Activated CD4-positive, alpha-beta memory T cell treated with anti-CD3 and anti-CD28 coated beads, Interleukin-2, amount 10 ng/mL, durations not matched to agents 7 days and 5 days (primary cell): ENCODE measurements at places on chromosomes 5 and 9. TPM values are rescaled to one million over a fixed set of nuclear protein-coding genes. Genes with fewer than 3 reads are reported as not detected.

Gene RGMB
- 0.60 TPM for total RNA-seq

Gene SKIC3
- total RNA-seq = 70.7 TPM

DNA sequence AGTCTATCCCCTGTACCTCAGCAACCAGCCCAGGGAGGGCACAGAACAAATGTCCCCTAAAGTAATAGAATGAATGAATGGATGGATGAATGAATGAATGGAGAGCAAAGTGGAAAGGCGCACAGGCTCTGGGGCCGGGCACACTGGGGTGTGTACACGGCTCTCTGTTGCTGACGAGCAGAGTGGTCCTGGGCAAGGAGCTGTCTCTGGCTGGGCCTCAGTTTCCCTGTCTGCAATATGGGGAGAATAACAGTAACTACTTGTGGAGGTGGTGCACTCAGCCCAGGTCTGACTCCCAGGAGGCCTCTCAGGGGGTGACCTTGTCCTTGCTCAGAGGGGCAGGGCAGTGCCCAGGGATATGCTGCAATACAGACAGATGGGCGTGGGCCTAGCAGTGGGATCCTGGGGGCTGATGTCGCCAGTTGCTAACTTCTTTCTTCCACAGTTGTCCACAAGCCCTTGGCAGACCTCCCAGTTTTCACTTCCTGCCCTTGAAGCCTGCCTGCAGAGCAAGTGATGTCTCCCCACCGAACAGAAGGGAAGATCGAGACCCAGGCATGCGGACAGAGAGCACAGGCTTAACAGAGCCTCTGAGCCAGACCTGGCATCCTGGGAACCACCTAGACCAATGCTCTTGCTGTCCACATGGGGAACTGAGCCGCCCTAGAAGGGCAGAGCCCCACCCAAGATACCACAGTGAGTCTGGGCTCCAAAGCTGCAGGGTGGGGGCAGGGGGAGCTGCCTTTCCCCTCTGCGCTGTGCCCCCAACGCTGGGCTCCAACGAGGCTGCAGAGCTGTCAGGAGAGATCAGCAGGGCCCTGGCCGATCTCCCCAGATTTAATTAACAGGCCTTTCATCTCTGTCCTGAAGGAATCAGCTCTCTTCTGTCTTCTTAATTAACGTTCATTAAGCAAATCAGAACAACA lies 13.6 kb upstream of the LAMC3 start:
- H3K27me3 ChIP-seq = peaks cover 4% of the 10 kb centered on the region
- H3K36me3 ChIP-seq = no peaks in the 10 kb centered on the region
- no peak overlapping the region for H3K4me3 ChIP-seq
- no peaks in the 10 kb centered on the region for H3K4me1 ChIP-seq
- no peak overlapping the region for H3K27ac ChIP-seq
- no peak for DNase-seq

Gene TMEM174
- total RNA-seq = not detected

DNA sequence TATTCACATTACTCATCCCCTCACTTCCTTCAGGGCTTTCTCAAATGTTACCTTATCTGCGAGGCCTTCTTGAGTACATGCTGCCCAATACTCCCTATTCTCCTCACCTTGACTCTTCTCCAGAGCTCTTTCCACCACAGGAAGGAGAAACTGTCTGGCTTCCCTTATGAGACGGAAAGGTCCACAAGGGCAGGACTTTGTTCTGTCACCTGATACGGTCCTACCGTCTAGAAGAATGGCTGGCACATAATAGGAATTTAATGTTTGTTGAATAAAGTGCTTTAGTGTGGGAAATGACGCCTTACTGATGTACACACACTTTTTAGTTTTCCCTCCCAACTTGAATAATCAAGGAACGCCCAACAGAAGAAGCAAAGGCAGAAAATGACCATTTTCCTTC lies 52.5 kb downstream of the PFDN1 start:
- no peak for DNase-seq
- peak overlapping the region; percentile 5 for H3K4me3 ChIP-seq
- peak overlapping the region; percentile 48 for H3K27ac ChIP-seq
- H3K4me1 ChIP-seq = peaks cover 46% of the 10 kb centered on the region
- peaks cover 56% of the 10 kb centered on the region for H3K36me3 ChIP-seq

DNA sequence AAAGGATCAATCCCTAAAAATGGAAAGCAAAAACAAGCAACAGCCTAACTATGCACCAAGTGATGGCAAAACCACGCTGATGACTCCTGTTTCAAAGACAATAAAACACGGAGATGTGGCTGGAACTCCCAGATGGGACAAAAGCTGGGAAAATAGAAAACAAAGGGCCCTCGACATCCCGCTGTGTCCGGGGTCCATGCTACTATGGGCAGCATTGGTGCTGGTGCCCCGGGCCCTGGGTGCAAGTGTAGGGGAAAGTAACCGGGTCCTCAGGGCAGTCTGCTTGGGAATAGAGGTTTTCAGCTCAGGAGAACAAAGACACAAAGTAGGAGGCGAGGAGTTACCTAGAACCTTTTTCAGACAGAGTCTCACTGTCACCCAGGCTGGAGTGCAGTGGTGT lies 46.1 kb downstream of the MRPL36 start:
- no peak overlapping the region for H3K27ac ChIP-seq
- H3K27me3 ChIP-seq = peaks cover 5% of the 10 kb centered on the region
- no peak overlapping the region for H3K4me3 ChIP-seq
- no peak for DNase-seq
- no peaks in the 10 kb centered on the region for H3K36me3 ChIP-seq

Gene MAMDC2
- not detected for total RNA-seq

DNA sequence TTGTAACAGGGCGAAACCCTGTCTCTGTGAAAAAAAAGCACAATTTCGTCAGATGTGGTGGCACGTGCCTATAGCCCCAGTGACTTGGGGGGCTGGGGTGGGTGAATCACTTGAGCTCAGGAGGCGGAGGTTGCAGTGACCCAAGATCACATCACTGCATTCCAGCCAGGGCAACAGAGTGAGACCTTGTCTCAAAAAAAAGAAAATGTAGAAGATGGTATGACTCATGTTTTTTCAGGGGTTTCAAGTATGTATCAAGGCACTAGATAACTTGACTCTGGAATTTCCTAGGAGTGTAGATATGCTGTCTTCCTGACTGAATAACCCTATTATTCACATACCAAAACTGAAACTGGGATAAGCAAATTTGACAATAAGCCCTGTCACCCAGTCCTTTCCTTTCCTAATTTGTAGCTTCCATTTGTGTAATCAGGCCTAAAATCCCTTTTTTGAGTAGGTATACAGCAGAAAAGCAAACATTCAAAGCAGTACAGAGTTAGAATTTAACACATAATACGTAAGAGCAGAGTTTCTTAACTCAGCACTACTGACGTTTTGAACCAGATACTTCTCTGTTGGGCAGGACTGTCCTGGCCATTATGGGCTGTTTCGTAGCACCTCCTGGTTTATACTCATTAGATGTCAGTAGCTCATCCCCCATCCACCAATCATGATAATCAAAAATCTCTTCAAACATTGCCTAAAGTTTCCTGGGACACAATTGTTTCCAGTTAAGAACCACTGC lies 17.3 kb upstream of the ANKRD18B start:
- no peaks in the 10 kb centered on the region for H3K27me3 ChIP-seq
- no peak overlapping the region for H3K4me3 ChIP-seq
- peaks cover 7% of the 10 kb centered on the region for H3K4me1 ChIP-seq
- DNase-seq = no peak
- no peak overlapping the region for H3K27ac ChIP-seq
- no peaks in the 10 kb centered on the region for H3K36me3 ChIP-seq

Gene LRRC70
- 0.95 TPM for total RNA-seq

- H3K4me3 ChIP-seq = no peak overlapping the region
- no peak for DNase-seq
- H3K4me1 ChIP-seq = peaks cover 12% of the 10 kb centered on the region
- no peaks in the 10 kb centered on the region for H3K27me3 ChIP-seq
- no peak overlapping the region for H3K27ac ChIP-seq
Measured at GRCh38 chr5:76443066-76443800, 40.1 kb downstream of the IQGAP2 start.

GRCh38 chr5:9020996-9021395 lies 524.9 kb downstream of the SEMA5A start:
- DNase-seq = no peak
- H3K4me3 ChIP-seq = no peak overlapping the region
- H3K4me1 ChIP-seq = no peaks in the 10 kb centered on the region

DNA sequence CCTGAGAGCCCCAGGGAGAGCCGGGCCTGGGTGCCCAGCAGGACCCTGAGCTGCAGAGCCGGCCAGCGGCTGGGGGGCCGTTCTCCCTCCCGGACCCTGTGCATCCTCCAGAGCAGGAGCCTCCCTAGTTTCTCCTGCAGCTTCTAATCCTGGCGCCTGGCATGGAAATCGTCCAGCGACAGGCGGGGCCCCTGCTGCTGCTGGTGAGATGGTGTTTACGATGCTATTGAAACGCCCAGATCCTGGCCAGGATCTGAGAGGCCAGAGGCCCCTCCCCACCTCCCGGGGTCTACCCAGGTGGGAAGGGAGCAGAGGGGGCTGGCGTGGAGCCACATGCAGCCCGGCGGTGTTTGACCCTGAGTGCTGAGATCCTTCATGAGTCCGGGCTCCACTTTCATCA lies 38.2 kb upstream of the CEP72 start:
- no peaks in the 10 kb centered on the region for H3K36me3 ChIP-seq
- no peak for DNase-seq
- H3K4me3 ChIP-seq = no peak overlapping the region
- no peak overlapping the region for H3K27ac ChIP-seq
- no peaks in the 10 kb centered on the region for H3K4me1 ChIP-seq

GRCh38 chr9:113997610-113998009 lies 80.5 kb downstream of the AMBP start:
- no peak overlapping the region for H3K27ac ChIP-seq
- H3K36me3 ChIP-seq = no peaks in the 10 kb centered on the region
- no peaks in the 10 kb centered on the region for H3K27me3 ChIP-seq
- no peaks in the 10 kb centered on the region for H3K4me1 ChIP-seq
- H3K4me3 ChIP-seq = no peak overlapping the region

- H3K4me1 ChIP-seq = peaks cover 2% of the 10 kb centered on the region
- H3K36me3 ChIP-seq = no peaks in the 10 kb centered on the region
- H3K4me3 ChIP-seq = no peak overlapping the region
- no peak overlapping the region for H3K27ac ChIP-seq
- no peak for DNase-seq
Measured at GRCh38 chr5:140073296-140073695, 30.2 kb upstream of the NRG2 start.

GRCh38 chr9:12878351-12878978 lies 103.6 kb downstream of the LURAP1L start:
- H3K36me3 ChIP-seq = no peaks in the 10 kb centered on the region
- H3K4me3 ChIP-seq = no peak overlapping the region
- no peaks in the 10 kb centered on the region for H3K4me1 ChIP-seq
- no peaks in the 10 kb centered on the region for H3K27me3 ChIP-seq
- DNase-seq = no peak

DNA sequence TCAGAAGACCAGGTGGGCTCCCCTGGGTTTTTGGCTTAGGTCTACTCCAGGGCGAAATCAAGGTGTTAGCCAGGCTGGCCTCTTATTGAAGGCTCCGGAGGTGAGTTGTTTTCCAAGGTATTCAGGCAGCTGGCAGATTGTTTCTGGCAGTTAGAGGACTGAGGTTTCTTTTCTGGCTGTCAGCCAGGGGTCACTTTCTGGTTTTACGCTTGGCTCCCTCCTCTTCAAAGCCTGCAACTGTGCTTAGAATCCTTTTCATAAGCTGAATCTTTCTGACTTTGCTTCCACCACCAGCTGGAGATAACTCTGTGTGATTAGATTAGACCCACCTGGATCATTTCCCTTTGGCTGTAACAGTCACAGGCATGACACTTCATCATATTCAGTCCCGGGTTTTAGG lies 24.6 kb downstream of the RFK start:
- DNase-seq = no peak
- no peak overlapping the region for H3K4me3 ChIP-seq
- H3K27me3 ChIP-seq = no peaks in the 10 kb centered on the region

DNA sequence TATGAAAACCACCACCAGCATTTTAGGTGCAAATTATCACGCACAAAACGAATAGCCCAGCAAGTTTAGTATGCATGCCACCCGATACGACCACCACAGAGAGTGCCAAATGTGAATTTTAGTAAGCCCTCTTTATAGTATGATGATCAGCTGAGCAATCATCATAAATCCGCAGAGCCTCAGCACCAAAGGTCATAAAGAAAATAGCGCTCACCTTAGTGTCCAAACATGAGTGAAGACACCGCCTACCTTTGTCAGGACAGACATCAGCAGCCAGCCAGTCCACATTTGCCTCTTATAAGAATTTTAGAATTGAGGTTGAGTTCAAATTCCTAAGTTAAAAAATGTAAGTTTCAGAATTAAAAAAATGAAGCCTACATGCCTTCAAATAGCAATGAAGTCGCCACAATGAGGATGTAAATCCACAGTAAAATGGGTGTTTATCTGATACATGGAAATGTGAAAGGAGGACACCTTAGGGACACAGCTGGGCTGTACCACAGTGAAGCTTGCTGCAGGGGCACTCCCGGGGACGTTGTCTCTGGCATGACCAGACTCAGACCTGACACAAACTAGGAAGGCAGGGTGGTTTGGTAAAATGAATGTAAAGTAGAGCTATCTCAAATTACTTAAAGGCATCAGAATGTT lies 149.0 kb downstream of the AUH start:
- peaks cover 43% of the 10 kb centered on the region for H3K4me1 ChIP-seq
- H3K27ac ChIP-seq = peak overlapping the region; percentile 93
- no peaks in the 10 kb centered on the region for H3K27me3 ChIP-seq
- peaks cover 47% of the 10 kb centered on the region for H3K36me3 ChIP-seq
- H3K4me3 ChIP-seq = peak overlapping the region; percentile 79
- no peak for DNase-seq

DNA sequence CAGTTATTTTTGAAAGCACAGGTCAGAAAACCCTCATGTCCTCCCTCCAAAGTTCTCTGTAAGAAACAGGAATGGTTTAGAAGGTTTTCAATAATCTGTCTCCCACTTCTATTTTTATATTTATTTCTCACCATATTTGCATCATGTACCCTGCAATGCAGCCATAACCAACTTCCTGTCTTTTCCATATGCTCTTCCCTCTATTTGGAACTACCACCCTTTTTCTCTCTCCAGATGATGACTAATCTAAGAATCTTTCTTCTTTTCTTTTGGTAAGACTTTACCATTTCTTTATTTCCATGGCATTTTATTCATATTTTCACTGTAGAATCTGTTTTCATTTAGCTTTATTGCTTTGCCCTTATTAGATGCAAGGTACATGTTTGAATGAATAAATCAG lies 33.9 kb downstream of the MAN2A1 start:
- H3K27me3 ChIP-seq = no peaks in the 10 kb centered on the region
- DNase-seq = no peak
- H3K27ac ChIP-seq = no peak overlapping the region
- peaks cover 20% of the 10 kb centered on the region for H3K36me3 ChIP-seq
- H3K4me1 ChIP-seq = no peaks in the 10 kb centered on the region
